ACHN (cell line): ENCODE measurements at places on chromosomes 16 and 17.
A peak's percentile ranks its signal among the peaks of the same experiment; 100 is the strongest.

- peak; percentile 42 for DNase-seq
Measured at GRCh38 chr17:40063187-40063771, 514 bp downstream of the THRA start.

DNA sequence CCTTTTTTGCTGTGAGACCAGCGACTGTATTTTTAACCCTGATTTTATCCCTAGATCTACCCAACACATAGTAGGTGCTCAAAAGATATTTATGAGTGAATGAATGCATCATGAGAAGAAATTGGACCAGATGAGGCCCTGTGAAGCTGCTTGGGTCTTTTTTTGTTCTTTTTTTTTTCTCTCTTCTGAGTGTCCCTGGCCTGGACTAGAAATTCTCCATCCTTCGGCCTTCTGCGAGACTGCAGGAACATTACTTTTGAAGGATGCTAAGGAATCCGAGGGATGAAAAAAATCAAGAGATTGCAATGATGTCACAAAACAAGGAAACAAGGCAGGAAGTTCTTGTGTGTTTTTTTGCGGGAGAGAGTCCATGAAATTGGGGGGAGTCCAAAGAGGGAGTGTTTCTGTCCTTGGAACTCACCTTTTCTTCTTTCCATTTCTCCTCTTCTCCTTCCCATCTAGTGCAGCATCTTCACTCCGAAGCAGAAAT, 560 bp upstream of the RUSF1 start:
- DNase-seq, result peak; percentile 66

DNA sequence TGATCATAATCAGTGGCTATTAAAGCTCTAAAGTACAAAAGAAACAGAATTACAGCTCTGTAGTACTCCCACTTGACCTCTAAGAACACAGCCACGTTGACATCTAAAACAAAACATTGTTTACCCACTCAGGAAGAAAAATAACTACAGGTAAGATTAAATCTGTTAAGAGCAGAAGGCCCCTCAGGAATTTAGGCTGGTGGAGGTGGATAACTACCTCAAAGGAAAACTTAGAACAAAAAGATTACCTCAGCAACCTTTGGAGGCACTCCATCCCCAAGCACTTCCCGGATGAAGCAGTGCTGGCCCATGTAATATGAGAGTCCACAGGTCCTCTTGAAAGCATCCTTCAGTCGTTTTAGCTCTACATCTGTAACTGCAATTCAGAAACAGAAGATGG, 46.7 kb downstream of the USP32 start:
- no peak for DNase-seq

GRCh38 chr17:43578699-43579565, 32.8 kb upstream of the ETV4 start:
- peak; percentile 17 for DNase-seq

DNA sequence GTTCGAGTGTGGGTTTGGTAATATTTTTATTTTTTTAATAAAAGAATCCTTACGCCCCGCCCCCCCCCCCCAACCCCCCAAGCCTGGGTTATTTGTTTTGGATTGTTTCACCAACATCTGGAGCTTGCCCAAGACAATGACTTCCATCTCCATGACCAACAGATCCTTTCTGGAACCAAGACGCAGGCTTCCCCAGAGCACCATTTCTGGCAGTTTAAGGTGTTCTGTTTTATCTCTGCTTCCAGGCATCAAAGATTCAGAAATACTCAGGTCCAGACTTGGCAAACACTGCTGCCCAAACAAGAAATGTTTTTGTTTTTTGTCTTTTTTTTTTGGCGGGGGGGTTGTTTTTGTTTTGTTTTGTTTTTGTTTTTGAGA, 56.1 kb downstream of the PLXDC1 start:
- DNase-seq, result no peak

DNA sequence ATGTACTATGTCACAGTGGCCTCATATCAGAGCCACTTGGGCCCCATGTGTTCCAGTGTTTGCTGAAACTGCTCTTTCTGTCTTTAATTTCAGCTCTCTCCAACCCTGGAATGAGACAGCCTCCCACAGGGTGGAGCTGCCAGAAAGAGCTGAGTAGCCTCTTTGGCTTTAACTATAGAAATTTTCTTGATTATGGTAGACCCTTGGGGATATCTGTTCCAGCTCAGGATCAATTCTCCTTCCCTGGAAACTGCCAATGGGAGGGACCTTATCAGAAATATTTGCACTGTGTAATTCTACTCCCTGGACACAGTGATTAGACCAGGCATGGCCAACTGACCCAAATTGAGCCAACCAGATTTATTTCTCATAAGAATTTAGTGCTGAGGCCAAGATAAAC, 39.0 kb upstream of the KDM8 start:
- no peak for DNase-seq

- DNase-seq, result no peak
Measured at GRCh38 chr16:58842746-58843145, 108.6 kb upstream of the GOT2 start.

DNA sequence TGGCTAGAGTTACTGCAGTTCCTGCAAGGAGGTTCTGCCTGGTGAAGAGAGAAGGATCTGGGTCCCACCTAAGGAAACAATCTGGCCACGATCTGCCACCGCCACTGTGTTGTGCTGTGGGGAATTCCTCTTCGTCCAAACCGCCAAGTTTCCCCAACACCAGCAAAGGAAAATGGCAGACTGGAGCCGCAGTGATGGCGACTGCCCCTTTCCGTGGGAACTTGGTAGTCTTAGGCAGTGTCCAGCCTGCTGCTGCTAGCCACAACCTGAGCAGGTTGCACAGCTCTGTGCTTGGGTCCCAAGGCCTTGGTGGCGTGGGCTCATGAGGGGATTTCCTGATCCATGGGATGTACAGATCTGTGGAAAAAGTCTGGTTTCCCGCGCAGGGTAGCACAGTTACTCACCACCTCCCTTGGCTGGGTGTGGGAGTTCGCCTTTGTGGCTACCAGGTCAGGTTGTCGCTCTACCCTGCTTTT, 28.6 kb downstream of the NFATC3 start:
- no peak for DNase-seq

GRCh38 chr16:65002265-65002664, 119.6 kb downstream of the CDH11 start:
- no peak for DNase-seq

- DNase-seq, result no peak
Measured at GRCh38 chr16:12496186-12496585, 307.5 kb downstream of the CPPED1 start.

DNA sequence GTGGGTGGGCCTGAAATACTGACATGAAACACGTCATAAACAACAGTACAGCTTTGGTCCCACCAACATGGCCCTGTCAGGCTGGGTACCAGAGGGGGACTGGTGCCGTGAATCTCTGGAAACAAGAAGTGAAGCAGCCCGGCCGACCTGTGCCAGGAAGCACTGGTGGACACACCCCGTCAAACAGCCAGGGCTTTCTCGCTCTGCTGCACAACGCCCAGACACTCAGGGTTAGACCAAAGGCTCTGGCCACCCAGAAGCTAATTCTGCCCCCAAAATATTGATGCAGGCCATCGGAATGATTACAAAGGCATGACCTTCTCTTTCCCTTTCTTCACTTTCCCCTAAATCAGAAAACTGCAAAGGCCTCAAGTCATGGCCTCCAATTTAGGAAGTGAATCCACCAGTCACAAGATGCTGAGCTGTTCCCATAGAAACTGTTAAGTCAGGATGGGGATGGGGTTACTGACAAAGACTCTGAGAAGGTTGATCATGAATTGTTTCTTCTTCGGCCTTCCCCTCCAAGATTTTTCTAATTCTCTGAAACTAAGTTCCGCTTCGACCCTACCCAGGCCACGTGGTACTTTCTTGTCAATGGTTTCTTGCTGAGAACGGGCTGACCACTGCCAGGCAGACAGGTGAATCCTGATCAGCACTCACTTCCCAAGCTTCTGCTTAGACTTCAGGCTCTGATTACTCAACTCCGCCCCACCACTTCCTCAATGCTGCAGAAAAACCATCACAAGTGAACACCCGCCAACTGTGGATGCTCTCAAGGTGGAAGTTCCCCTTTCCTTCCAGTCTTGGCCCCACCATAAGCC, 6.7 kb downstream of the PITPNA start:
- DNase-seq, result no peak

DNA sequence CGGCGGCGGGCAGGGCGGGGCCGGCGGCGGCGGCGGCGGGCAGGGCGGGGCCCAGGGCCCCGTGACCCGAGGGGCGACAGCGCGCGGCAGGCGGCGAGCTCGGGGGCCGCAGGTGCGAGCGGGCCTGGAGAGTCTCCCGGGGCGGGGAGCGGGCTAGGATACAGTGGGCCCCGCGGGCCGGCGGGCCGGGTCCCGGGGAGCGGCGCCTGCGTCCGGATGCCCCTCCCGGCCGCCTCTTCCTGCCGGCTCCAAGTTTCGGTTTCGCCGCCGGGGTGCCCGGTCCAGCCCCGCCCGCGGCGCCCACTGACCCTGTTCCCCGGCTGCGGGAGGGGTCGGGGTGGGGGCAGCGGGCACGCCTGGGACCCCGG, at the start of gene RNF213:
Gene RNF213, plus strand, starts transcription at position 62 of the 368 bp plus-strand sequence. CDS start 2,830 bp downstream, outside the sequence.
- peak; percentile 40 for DNase-seq

DNA sequence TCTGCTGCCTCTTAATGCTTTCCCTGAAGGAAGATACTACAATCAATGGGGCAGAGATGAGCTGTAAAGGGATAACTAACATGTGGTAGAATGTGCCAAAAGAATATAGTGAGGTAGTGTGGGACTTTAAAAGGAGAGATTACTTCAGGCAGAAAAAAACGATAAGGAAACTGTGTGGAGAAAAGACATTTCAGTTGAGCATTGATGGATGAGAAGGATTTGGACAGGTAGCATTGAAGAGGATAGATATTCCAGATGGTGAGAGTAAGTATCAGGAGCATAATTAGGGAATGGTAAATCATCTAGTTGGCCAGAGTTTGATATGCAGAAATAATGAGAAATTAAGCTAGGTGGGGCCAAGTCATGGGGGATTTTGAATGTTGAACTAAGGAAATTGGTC, 97.3 kb downstream of the NLK start:
- DNase-seq, result no peak

DNA sequence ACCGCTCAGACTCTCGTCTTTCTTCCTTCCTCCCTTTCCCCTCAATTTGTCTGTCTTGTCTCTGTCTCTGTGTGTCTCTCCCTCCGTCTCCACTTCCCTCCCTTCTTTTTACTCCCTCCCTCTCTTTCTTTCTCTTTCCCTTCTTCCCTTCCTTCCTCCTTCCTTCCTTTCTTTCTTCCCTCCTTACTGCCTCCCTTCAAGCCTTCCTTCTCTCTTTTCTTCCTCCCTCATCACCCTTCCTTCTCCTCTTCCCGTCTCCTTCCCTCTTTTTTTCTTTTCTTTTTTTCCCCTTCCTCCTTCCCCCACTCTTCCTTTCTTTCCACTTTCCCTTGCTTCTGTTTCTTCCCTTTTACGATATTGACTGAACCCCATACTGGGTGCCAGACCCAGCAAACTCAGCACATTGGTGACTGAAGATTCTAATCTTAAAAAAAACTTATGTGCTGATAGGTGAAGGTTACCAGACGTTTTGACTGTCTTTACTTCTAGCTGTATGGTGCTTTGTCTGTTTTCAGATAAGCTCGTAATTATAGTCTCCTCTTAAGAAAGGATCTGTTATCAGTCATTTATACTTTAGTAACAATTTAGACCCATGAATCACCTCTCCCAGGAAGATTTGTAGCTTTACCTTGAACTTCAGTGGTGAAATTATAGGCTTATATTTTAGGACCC, 481 bp upstream of the BRD7 start:
- no peak for DNase-seq

- DNase-seq, result no peak
Measured at GRCh38 chr17:64628641-64629040, 33.5 kb downstream of the SMURF2 start.

GRCh38 chr16:56748826-56749225, 18.9 kb downstream of the NUP93 start:
- no peak for DNase-seq

- DNase-seq, result no peak
Measured at GRCh38 chr17:75308732-75309629, 19.7 kb upstream of the SLC25A19 start.

GRCh38 chr16:4015275-4016004, 100.8 kb downstream of the ADCY9 start:
- peak; percentile 93 for DNase-seq

- no peak for DNase-seq
Measured at GRCh38 chr17:47918006-47918405, 22.0 kb downstream of the SP2 start.
